ENCODE measurements at places on chromosomes 1 and 21.

DNA sequence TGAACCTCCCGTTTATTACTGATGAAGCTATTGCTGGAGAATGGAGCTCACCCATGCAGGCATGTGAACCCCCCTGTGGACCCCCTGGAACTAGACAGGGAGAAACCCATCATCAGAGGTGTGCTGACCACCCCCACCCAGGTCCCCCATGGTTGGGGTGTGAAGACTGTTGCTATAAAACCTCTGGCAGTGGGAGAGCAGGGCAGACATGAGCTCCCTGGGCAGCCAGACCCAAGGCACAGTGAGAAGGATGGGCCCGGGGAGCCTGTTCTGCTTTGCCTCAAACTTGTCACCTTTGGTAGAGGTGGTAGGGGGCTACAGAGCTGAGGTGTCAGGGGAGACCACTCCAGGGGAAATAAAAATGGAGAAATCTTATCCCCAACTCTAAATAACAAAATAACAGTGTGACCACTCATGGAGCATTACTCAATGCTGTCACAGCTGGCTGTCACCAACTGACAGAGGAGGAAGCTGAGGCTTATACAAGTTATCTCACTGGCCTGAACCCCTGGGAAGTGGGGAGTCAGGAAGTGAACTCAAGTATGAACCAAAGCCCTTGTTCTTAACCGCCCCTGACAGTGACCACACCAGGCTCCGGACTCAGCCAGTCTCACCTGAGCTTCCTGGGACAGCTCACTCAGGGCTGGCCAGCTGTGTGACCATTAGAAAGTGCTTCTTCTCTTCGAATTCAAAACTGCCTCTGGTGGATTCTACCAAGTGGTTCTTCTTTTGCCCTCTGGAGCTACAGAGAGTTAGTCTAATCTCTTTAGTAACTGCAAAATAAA lies 698.8 kb downstream of the MATN1 start:
- DNase-seq: no peak

- DNase-seq: peak; percentile 84
Observed at GRCh38 chr1:204194080-204194479, 2.2 kb downstream of the KISS1 start.

DNA sequence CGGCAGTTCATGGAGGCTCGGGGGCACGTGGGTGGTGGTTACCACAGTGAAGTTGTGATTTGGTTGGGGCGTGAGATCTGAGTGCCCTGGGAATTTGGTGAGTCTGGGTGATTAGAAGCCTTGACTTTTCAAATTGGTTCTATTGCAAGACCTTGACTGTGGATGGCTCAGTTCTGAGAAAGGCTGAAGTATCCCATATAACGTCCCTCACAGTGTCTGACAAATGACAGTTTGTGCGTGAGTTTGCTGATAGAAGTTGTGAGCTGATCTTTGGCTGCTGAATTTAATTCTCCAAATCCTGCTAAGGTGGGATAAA lies 549 bp downstream of the MSH4 start:
- no peak for DNase-seq

GRCh38 chr21:44455524-44456213 lies 359 bp downstream of the LRRC3 start:
- DNase-seq: peak; percentile 71

GRCh38 chr1:51293898-51294515 lies 36.4 kb downstream of the TTC39A start:
- DNase-seq: no peak

DNA sequence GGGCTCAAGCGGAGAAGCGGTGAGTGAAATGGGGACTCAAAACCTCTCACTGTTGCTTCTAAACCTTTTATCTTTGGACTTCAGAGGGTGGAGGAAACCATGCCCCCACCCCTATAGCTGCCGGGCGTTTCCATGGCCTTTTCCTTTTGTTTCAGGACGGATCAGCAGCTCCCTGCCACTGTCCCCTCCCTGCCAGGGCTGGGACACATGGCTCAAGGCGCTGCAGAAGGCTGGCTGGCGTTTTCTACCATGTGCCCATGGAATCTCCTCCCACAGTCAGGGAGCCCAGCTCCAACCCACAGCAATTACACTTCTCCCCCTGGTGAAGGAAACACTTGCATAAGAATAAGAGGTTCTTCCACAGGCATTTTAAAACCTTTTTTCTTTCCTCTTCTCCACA lies 812.7 kb downstream of the PLA2G4A start:
- no peak for DNase-seq

DNA sequence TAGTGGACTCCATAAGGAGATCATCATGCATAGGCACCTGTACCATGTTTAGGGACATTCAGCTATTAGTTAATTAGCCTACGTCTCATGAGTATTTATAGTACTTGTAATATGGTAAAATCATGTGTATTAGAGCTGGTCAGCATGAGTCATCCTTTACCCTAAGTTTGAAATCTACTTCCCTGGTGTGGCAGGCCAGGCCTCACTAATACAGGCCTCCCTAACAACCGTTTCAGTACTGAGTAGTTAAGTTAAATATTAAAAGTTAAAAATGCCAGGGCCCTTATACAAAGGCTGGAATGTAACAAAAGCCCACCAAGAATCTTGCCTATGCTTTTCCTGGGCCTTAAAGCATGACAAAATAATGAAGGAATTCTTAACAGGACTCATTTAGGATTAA lies 356.3 kb upstream of the DPYD start:
- peak; percentile 32 for DNase-seq

DNA sequence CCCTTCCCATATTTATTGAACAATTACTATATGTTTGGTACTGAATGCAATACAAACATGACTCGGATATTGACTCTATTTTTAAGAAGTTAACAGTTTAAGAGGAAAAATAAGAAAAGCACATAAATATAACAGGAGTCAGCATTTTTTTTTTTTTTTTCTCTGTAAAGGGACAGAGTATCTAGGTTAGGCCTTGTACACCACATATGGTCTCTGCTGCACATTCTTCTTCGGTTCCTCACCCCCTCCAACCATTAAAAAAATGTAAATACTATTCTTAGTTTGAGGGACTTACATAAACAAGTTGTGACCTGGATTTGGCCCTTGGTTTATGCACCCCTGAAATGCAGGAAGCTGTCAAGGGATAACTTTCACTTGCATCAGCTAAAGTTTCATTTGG lies 40.4 kb downstream of the PHC2 start:
- no peak for DNase-seq

GRCh38 chr1:156727492-156727891 lies 777 bp upstream of the METTL25B start:
- DNase-seq: no peak

GRCh38 chr1:223711173-223711572 lies 1.2 kb upstream of the CAPN2 start:
- DNase-seq: peak; percentile 60

GRCh38 chr1:69291541-69291940 lies 276.2 kb upstream of the LRRC7 start:
- DNase-seq: no peak

- no peak for DNase-seq
Observed at GRCh38 chr1:51829058-51829457, 49.5 kb downstream of the NRDC start.

DNA sequence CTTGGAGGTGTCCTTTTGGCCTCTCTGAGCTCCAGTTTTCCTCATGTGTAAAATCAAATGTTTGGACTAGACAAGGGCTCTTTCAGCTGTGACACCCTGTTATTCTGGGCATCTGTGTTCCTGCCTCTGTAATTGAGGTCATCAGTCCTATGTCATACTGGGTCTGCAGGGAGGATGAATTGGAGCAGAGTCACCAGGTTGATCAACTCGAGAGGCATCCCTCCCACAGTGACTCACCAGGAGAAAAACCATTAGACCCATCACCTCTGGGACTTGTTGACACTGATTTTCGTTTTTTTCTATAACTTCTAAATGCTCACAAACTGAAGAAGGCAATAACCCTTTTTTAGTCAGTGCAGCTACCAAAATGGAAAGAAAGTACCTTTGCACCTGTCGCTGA lies 82.2 kb downstream of the ST6GALNAC5 start:
- DNase-seq: no peak

- no peak for DNase-seq
Observed at GRCh38 chr1:150720703-150721102, at the start of gene HORMAD1. Gene HORMAD1 (minus strand): TSS chr1:150720895. CDS start chr1:150719505, 1,390 bp downstream.

GRCh38 chr1:59718064-59718988 lies 96.4 kb upstream of the HOOK1 start:
- no peak for DNase-seq

GRCh38 chr21:39105341-39105765 lies 77.9 kb downstream of the PSMG1 start:
- no peak for DNase-seq

DNA sequence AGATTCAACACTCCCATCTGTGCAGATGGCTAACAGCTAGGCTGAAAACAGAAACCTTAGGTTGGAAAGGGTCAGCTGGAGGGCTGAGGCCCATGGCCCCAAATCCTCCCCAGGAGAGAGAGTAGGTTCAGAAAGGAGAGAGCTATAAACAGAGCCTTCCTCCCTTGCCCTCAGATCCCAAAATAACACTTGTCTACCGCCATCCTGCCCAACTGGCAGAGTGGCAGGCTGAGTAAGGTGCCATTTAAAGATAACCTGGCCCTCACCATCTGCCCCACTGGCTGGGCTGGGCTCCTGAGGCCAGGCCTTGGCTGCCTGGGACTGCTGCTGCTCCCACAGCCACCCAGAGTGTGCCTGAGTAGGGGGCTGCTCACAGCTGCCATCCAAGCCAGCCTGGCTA lies 4.3 kb upstream of the SHISA4 start:
- peak; percentile 3 for DNase-seq

DNA sequence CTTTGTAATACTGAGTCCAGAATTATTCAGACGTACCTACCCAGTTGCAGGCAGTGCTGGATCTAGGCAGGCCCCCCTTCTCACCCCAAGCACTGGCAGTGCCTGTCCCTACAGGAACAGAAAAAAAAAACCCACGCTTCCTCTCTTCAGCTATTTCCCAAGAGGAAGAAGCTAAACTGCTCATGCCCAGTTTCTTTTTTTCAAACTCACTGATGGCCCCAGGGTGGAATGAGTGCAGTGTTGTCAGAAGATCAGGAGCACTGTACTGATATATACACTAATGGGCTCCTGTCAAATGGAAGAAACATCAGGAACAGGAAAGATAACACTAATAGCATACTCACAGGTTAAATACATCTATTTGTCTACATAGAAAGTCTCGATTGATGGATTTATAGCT lies 28.2 kb upstream of the DOCK7 start:
- DNase-seq: no peak

GRCh38 chr1:229844675-229845074 lies 218.6 kb downstream of the URB2 start:
- peak; percentile 29 for DNase-seq

GRCh38 chr1:4854367-4854766 lies 200.0 kb downstream of the AJAP1 start:
- no peak for DNase-seq

- no peak for DNase-seq
Observed at GRCh38 chr21:42839271-42840231, 39.8 kb downstream of the WDR4 start.

DNA sequence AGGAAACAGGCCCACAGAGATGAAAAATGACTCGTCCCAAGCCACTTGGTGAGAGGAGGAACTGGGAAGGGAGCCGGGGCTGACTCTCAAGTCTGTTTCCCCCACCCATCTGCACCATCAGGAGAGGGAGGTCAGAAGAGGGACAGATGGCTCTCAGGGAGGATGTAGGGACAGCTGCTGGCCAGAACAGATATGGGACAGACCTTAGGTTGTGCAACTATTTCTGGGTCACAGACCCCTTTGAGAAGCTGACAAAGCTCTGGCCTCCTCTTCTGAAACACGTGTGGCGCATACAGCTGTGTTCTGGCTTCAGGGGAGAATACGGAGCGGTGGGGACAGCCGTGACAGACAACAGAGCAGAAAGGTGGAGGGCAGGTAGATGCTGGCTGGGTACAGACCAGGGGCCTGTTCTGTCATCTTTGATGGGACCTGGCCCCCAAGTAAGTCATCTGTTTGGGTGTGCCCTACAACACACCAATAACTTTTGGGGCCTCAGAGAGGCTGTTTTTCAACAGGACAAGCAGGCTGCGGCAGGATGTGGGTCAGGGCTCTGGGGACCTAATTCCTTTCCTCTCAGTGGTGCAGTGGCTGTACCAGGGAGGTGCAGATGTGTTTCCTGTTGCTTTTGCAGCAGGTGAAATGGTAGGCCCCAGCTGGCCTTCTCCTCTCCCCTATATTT lies 7.3 kb downstream of the SH3BGRL3 start:
- DNase-seq: peak; percentile 44

GRCh38 chr1:160996178-160996577 lies 24.8 kb downstream of the F11R start:
- DNase-seq: no peak

- peak; percentile 60 for DNase-seq
Observed at GRCh38 chr1:198638894-198639635, at the start of gene PTPRC. Gene PTPRC (plus strand): TSS chr1:198639040. CDS start chr1:198639269, 229 bp downstream.

- DNase-seq: peak; percentile 75
Observed at GRCh38 chr1:9293533-9294404, 1.1 kb downstream of the SPSB1 start.

GRCh38 chr1:168422203-168422847 lies 121.5 kb downstream of the XCL2 start:
- DNase-seq: no peak

All from stomach (tissue), 19 donors.